Activated CD4-positive, alpha-beta T cell treated with anti-CD3 and anti-CD28 coated beads, Interleukin-2, Interleukin-4, amounts not matched to agents 100 ng/mL and 50 ng/mL, durations not matched to agents 16 hours and 8 hours (primary cell): ENCODE measurements at places on chromosomes 12 and 14.

DNA sequence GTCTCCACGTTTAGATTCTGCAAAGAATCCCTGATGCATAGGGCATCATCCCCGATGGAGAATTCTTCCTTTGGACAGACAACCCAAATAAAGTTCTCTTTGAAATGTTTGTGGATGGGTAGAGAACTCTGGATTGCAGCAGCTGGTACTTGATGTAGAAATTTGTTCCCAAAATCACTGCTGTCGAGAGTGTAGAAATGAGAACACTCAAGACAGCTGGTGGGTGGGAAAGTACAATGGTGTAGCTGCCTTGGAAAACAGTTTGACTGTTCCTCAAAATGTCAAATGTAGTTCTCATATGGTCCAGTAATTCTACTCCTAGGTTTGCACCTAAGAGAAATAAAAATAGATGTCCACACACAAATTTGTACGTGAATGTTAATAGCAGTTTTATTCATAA is 671.5 kb upstream of the TMEM132C start:
- DNase-seq, result no peak

- no peak for DNase-seq
These were observed 10.4 kb downstream of the SLC7A8 start for GRCh38 chr14:23173031-23173430.

GRCh38 chr12:109130297-109131153 is 14.1 kb downstream of the ACACB start:
- DNase-seq, result no peak

- no peak for DNase-seq
These were observed 3.7 kb upstream of the STAC3 start for GRCh38 chr12:57254506-57255280.

DNA sequence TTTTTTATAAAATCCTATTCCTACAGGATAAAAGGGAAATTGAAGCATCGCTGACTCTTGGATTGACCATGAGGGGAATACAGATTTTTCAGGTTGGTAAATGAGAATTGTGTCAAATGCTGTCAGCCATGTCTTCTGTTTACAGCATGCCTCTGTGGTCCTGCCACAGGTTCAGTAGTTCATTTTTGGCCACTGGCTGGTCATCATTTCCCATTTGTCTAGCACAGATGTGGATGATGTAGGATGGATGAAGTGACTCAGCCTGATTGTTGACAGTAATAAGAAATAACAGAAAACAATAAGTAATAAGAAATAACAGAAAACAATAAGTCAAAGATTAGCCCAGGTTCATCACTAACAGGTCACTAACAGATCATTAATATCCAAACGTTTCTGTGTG is 59.8 kb downstream of the FRMD6 start:
- no peak for DNase-seq

GRCh38 chr12:3680919-3681594 is 71.9 kb downstream of the CRACR2A start:
- no peak for DNase-seq

GRCh38 chr14:97336816-97337215 is 539.6 kb downstream of the VRK1 start:
- DNase-seq, result no peak

- DNase-seq, result no peak
These were observed 232.2 kb downstream of the NUAK1 start for GRCh38 chr12:105906561-105906960.

DNA sequence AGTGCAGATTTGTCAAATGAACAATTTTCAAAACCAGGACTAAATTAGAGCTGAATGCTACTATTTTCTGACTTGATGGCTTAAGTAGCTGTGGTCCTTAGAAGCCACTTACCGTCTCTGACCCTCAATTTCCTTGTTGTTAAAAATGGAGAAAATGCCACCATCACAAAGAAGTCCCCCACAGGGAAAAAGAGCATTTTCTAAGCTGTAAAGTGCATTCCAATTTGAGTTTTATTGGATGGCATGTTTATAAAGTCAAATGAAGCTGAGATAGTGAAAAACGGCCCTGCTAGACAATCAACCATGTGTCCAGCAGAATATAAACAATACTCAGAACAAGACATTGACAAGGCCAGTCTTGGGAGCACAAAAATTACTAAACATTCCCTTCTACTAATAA is 53.6 kb downstream of the GOLGA5 start:
- no peak for DNase-seq

- no peak for DNase-seq
These were observed 216.3 kb upstream of the ATXN7L3B start for GRCh38 chr12:74321381-74321780.

DNA sequence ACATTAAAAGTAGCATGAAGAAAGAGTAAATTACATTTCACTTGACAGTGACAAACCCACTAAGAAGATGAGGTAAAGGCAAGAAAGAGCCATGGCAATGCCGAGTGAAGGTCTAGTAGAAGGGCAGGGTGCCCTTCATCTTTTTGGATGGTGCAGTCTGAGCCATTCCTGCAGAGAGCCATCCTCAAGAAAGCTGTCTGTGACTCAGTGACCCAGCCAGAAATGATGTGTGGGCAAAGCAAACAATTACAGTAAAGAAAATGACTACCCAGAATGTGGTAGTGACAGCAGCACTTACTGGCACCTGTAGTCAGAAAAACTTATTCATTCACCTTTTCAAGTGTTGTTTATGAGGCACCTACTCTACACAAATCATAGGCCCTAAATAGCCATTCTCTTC is 281.7 kb downstream of the DUSP6 start:
- peak; percentile 19 for DNase-seq

GRCh38 chr12:10131111-10131690 is 1.2 kb upstream of the CLEC7A start:
- DNase-seq, result no peak

- DNase-seq, result no peak
These were observed 4.2 kb upstream of the DTX1 start for GRCh38 chr12:113052326-113052725.

DNA sequence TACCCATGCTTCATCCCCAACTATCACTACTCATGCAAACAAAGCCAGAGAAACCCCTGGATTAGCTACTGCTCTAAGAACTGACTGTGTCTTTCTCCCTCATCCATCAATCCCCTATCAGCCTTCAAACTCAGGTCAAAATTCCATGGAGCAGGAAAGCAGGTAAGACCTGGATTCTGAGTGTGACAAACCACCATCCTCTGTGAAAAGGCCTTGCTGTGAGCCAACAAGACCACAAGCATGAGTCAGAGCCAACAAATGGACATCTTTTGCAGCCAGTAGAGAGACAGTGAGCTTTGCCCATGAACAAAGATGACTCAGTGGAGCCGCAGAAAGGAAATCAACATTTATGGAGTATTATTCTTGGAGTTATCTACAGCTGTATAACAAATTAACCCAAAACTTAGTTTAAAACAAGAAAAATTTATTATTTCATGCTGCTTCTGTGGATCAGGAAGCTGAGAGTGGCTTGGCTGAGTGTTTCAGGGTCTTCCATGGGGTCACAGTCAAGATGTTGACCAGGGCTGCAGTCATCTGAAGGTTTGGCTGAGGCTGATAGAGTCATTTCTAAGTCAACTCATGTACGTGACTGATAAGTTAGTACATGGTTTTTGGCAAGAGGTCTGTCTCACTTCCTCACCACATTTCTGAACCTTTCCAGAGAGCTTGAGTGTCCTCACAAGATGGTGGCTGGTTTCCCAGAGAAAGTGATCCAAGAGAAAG is 61.1 kb downstream of the PITPNM2 start:
- DNase-seq, result no peak

DNA sequence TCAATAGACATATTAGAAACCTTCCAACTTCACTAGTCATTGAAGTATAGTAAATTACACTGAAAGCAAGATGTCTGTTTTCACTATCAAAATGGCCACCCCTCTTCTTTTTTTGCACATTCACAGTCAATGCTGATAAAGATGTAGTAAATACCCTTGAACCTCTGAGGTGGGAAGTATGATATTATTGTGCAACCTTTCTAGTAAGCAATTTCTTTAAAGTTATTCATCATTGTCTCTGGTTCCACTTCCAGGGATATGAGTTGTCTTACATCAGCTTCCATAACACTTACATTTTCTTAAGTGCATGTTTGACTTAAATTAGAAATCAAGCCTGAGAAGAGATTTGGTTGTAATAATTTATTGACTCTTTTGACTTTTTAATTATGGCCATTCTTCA is 453.9 kb upstream of the MGAT4C start:
- DNase-seq, result no peak

DNA sequence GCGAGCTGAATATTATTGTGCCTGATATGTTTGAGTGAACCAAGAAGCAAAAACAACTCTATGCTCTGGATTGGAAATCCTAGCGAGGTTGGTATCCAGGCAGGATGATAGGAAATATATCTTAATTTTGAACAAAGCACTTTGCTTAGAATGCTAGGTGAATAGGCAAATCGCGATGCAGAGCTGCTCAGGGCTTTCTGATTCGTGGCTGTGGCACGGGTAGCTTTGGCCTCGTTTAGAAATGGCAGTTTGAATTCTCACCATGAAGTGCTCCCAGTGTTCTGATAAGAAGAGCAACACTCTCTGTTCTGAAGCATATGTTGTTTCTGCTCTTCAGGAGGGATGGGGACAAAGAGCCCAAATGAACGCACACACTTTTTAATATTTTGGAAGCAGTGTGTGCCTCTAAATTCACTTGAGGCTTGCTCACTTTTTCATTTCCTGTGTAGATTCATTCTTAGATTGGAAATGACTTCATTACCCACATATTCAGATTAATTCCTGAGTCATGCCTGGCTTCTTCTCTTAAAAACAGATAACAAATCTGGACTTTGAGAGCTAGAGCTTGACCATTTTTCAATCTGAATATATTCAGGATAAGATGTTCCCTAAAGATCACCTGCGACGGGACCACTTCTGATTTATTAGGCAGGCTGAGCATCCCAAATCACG is 200.9 kb downstream of the RPAP3 start:
- DNase-seq, result peak; percentile 17

- no peak for DNase-seq
These were observed 80.9 kb downstream of the CRADD start for GRCh38 chr12:93757792-93758694.

DNA sequence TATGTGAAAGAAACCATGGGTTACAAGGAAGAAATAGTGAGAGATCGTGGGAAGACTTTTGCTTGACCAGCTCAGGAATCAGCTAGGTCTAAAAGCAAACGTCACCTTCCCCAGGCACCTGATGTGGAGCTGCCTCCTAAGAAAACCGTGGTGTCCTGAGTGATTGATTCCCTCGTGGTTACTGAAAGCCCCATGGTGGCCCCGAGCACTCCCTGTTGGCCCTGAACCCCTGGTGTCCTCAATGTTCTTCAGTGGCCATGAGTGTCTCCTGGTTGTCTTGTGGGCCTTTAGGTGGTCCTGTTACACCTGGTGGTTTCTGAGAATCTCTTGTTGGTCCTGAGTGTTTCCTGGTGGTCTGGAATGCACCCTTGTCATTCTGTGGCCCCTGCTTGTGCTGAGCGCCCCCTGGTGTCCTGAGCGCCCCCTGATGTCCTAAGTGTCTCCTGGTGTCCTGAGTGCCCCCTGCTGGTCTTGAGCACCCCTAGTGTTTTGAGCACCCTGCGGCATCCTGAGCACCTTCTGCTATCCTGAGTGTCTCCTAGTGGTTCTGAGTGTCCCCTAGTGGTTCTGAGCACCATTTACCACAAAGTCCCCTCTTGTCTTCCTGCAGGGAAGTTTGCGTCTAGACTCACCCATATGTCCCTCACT is 518.7 kb downstream of the TMEM121 start:
- DNase-seq, result peak; percentile 89

DNA sequence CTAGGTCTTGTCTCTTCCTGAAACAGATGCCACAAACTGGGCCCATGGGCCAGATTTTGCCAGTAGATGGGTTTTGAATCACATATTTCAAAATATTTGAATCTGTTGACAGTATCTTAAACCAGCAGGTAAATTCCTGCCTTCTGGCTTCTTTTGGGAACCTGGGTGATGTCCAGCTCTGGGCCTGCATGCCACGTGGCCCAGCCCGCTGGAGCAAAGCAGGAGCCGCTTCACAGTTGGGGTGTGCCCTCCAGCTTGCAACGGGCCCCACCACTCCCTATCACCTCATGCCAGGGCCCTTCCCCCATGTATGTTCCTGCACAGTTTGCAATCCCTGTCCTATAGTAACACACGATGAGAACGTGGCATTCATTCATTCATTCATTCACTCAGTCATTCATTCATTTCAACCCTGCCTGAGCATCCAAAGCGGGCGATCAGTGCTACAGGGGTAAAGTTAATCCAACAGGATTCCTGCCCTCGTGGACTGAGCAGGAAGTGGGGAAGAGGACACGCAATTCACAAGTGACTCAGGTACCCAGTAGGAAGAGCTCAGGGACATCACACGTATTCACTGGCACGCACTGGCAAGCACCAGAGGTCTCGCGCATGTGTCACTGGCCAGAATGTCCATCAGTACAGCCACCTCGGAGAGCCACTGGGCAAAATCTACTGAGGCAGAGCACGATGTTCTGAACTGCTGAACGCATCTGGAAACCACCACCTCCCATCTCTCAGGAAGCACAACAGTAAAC is 27.8 kb downstream of the SCARB1 start:
- no peak for DNase-seq

GRCh38 chr14:54129850-54130640 is 173.4 kb upstream of the BMP4 start:
- no peak for DNase-seq

DNA sequence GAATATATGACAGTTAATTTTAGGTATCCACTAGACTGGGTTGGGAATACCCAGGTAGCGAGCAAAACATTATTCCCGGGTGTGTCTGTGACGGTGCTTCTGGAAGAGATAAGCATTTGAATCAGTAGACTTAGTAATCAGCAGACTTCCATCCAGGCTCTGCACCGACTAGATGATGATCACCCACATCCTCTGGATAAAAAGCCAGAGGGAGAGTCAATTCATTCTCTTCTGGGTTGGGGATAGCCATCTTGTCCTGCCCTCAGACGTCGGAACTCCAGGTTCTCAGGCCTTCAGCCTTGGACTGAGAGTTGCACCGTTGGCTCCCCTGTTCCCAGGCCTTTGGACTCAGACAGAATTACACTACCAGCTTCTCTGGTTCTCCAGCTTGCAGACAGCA is 168.0 kb downstream of the PHLDA1 start:
- no peak for DNase-seq

GRCh38 chr14:65850429-65851135 is 438.1 kb downstream of the FUT8 start:
- peak; percentile 84 for DNase-seq

DNA sequence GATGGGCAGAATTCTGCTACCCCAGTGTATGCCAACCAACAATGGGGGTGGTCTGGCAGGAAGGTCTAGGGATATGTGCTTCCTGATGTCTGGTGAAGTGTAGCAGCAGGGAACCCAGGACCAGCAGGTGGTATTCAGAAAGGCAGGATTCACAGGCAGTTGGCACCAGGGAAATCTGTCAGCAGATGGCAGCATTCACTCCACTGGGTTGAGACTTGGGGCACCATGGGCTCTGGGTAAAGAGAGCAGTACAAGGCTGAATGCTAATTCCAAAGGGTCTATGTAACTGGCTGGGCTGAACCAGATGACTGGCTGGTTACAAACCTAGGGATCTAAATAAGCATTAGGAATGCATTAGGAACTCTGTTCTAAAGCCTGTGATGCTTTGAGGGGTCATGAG is 466.9 kb upstream of the STXBP6 start:
- no peak for DNase-seq

DNA sequence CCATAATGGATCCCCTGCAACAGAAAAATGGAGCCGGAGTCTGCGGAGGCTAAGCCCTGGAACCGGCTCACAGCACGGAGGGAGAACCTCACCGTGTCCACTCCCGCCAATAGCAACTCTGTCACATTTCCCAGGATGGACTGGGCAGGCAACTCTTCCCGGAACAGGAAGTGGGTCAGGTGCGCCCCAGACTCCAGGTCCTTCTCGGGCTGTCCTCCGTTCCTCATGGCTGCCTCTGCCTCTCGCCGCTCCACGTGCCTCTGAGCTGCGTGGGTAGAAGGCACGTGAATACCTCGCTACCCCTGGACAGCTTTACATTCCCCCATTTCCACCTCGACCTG is 2.2 kb downstream of the CYP27B1 start:
- no peak for DNase-seq
